ENCODE measurements at places on chromosomes 11 and 22. TPM values are rescaled to one million over a fixed set of nuclear protein-coding genes. Genes with fewer than 3 reads are reported as not detected.
A peak's percentile ranks its signal among the peaks of the same experiment; 100 is the strongest.

The GRAP2 gene
- total RNA-seq, result 3.8 TPM

DNA sequence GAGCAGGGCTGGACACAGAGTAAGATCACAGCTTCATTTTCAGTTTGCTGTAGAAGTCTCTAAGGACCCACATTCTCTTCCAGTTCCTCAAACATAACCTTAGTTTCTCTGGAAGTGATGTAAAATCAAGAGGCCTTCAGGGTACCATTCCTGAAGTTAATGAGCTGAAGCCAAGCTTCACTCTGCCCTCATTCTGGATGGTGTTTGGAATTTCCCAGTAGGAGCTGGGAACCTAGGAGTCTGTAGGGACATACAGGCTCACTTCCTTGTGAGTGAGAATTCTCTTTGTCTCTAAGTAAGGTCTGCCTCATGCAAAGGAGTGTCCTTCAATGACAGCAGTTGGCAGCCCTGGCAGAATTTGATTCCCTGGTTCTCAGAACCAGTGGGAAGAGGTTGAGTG lies 142.4 kb upstream of the NARS2 start:
- DNase-seq, result no peak

DNA sequence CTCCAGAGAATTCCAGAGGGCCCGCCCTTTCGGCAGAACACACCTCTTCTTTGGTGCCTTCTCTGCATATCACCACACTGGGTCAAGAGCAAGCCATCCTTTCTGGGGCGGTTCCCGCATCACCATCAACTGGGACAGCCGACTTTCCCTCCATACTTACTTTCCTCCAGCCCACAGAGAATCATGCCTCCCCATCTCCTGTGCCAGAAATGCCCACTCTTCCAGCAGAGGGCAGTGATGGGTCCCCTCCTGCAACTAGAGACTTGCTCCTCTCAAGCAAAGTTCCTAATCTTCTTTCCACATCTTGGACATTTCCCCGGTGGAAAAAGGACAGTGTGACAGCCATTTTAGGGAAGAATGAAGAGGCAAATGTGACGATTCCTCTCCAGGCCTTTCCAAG lies 157.7 kb downstream of the C11orf91 start:
- peak; percentile 33 for DNase-seq

- DNase-seq, result no peak
Observed at GRCh38 chr11:122317305-122317704, 201.3 kb upstream of the BLID start.

GRCh38 chr11:60944490-60945294 lies 7.3 kb downstream of the SLC15A3 start:
- no peak for DNase-seq

DNA sequence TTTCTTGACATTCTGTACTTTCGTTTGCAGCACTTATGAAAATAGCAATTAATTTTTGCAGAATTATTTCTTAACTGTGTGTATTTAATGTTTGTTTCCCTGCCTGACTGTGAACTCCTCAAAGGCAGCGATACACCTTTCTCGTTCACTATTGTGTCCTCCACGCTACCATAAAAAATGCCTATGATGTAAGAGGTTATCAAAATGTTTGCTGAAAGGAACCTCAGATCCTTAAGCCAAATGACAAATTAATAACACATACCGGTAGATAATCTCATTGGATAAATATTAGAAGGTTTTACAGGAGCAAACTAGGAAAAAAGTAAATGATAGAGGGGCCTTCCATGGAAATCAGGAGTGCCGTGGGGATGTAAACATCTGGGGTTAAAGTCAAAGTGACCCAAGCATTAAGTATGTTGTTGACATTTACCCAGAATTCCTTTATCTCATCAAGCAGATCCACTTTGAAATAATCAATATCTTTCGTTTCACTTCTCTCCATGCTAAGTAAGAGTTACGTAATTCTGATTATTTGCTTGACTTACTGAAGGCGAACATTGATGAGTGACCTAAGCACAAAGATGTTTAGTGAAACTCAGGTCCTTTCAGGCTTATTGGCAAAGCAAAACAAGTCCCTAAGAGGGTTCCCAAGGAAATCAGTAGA lies 2.6 kb upstream of the OOSP3 start:
- DNase-seq, result no peak

- no peak for DNase-seq
Observed at GRCh38 chr11:44604171-44604581, 38.7 kb downstream of the CD82 start.

DNA sequence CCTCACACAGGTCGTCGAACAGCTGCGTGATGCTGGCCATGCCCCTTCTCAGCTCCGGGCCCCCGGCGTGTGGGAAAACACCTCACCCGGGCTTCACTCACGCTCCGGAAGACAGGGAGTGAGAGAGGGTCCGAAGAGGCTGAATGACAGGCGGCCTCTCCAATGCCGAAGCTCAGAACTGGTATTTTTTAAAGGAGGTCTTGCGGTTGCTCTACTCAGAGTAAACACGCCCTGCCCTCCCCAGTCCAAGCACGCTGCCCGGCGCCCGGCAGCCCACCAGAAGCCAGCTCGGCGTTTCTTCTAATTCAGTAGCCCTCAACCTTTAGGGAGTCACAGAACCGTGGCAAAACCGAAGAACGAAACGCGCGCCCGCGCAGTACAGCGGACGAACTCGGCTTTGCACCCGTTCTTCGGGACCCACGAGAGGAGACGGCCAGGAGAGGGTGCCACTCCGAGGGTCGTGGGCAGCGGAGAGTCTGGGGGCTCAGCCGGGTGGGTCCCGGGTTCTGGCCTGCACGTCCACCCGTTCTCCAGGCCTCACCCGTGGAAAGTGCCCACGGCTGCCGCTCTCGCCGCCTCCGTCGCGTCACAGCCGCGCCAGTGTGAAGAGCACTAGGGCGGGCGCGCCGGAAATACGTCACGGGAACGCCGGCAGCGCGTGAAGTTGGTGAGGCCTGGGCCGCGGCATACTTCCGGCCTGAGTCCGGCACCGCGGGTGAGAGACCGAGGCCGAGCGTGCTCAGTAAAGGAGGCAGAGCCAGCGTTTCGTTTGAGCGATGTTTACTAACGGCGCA lies at the start of gene TUBGCP6:
TUBGCP6 (minus strand) TSS at position 604 of the 794 bp plus-strand sequence; CDS start at position 40, 564 bp downstream.
- DNase-seq, result peak; percentile 91

GRCh38 chr11:78830277-78830819 lies 255.7 kb upstream of the NARS2 start:
- DNase-seq, result no peak

- peak; percentile 14 for DNase-seq
Observed at GRCh38 chr11:104772806-104773241, 125.4 kb downstream of the CASP12 start.

The SLC17A6 gene
- total RNA-seq, result not detected

The CERK gene
- total RNA-seq, result 42.0 TPM

DNA sequence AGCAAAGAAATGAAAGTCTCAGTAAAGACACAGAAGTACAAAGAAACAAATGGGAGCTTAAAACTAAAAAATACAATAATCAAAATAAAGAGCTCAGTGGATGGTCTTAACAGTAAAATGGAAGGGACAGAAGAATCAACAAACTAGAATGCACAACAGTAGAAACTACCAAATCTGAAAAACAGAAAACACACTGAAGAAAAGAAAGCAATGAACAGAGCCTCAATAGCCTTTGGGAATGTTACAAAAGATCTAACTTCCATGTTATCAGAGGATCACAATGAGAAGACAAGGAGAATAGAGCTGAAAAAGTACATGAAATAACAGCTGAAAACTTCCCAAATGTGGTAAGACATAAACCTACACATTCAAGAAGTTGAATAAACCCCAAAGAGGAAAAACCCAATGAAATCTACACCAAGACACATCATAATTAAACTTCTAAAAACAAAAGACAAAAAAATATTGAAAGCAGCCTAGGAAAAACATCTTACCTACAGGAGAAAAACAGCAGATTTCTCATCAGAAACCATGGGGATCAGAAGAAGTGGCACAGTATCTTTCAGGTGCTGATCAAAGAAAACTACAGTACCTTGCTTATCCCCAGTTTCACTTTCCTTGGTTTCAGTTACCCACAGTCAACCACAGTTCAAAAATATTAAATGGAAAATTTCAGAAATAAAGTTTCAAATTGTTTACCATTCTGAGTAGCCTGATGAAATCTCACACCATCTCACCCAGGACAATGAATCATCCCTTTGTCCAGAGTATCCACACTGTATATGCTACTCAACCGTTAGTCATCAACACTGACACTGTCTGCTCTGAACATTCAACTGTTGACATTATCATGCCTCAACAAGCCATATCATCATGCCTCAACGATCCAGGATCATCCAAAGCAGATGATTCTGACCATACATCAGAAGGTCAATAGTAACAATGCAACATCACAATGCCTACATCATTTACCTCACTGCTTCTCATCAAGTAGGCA lies 22.2 kb downstream of the RRAS2 start:
- no peak for DNase-seq

The SERGEF gene
- 57.9 TPM for total RNA-seq

DNA sequence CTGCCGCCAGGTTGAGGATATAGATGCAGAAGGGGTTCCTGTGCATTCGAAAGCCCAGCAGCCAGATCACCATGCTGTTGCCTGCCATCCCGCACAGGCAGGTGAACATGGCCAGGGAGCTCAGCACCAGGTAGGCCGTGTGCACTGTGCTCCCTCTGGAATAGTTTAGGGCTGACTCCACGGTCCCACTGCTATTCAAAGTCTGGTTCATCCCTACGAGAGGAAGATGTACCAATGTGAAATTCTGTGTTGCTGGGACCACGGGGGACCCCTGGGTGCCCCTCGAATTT lies at the start of gene MRGPRD:
MRGPRD (minus strand) TSS at position 211 of the 290 bp plus-strand sequence; CDS start at position 211, 0 bp downstream.
- no peak for DNase-seq

The TMEM132A gene
- 30.0 TPM for total RNA-seq

- no peak for DNase-seq
Observed at GRCh38 chr11:3069425-3069824, 12.2 kb upstream of the CARS1 start.

- DNase-seq, result no peak
Observed at GRCh38 chr11:121478226-121478894, 25.6 kb upstream of the SORL1-AS1 start.

- no peak for DNase-seq
Observed at GRCh38 chr11:128026596-128026995, 560.8 kb downstream of the ETS1 start.

DNA sequence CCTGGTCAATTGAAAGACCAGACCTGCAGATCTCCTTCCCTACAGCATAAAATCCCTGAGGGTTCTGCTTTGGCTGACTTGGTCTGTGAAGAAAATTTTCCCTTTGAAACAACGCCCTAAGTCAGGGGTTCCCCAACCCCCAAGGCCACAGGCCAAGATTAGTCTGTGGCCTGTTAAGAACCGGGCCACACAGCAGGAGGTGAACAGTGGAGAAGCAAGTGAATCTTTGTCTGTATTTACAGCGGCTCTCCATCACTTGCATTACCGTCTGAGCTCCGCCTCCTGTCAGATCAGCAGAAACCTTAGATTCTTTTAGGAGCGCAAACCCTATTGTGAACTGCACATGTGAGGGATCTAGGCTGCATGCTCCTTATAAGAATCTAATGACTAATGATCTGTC lies 38.2 kb downstream of the CCDC83 start:
- no peak for DNase-seq

The MS4A6E gene
- not detected for total RNA-seq

DNA sequence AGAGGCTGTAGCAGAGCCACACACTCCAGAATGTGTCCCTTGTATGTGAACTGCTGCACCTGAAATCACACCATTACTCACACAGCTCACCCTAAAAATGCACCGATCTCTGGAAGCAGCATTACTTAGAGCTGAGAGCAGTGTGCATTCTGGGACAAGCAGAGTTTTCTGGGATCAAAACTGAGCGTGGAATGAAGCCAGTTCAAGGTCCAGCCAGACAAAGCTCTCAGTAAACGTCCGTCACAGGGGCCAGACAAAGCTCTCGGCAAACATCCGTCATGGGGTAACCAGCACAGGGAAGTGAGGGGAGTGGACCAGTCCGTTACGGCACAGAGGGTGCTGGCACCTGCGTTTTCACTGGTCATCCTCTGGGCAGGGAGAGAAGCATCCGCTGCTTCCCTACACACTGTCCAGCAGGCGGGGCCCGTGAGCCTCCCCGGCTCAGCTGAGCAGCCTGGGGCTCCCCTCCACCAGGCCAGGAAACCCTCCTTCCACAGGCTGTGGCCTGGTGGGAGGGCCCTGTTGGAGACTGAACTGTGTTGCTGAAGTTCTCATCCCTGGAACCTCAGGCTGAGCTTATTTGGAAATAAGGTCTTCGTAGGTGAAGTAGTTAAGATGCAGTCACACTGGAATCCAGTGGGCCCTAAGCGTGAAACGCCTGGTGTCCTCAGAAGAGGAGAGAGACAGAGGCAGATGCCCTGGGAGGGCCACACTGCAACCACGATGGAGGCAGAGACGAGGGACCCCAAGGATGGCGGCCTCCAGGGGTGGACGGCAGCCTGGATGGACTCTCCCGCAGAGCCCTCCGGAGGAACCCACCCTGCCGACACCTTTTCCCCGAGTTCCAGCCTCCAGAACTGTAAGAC lies 883.9 kb downstream of the BRD1 start:
- no peak for DNase-seq

GRCh38 chr22:49276567-49276966 lies 551.1 kb downstream of the BRD1 start:
- no peak for DNase-seq

- peak; percentile 92 for DNase-seq
Observed at GRCh38 chr22:30287648-30288418, 1.5 kb downstream of the CASTOR1 start.

The SLC22A9 gene
- total RNA-seq, result not detected

GRCh38 chr22:38148245-38148644 lies 33.4 kb downstream of the PLA2G6 start:
- no peak for DNase-seq

- no peak for DNase-seq
Observed at GRCh38 chr22:33524511-33525260, 395.6 kb downstream of the LARGE1 start.

GRCh38 chr11:126054882-126055281 lies 7.8 kb downstream of the CDON start:
- no peak for DNase-seq

GRCh38 chr22:25159028-25159427 lies 40.6 kb upstream of the CRYBB3 start:
- DNase-seq, result no peak

DNA sequence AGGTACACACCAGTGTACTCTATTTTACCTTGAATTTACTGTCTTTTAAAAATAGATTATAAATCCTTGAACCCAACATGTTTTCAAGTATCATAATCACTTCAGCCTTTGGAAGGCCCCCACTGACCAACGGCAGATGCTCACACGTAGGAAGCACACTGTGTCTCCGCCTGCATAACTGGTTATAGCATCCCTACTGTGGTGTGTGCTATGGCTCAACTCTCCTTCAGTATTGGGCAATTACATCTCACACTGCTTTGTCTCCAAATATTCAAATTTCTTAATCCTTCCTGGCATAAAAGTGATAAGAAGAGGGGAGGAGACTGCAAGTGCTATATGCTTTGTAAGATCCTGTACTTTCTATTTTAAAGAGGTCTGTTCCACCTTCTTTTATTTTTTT lies 165.7 kb downstream of the CADM1 start:
- DNase-seq, result no peak

DNA sequence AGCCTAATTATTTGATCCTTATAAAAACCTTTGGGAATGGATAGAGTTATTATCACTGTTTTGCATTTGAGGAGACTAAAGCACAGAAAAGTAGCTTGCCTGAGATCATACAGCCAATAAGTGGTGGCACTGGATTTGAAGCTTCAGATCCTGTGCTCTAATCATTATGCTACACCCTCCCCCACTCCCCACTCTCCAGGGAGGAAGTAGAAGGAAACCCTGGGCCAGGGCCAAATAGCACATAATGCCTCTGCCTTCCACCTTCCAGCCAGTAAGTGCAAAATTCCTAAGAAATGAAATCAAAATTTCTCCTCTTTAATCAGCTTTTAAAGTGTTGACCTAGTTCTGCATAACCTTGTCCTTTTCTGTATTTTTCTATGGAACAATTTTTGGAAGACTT lies 61.6 kb downstream of the SIK2 start:
- peak; percentile 48 for DNase-seq

Measured in tibial nerve (tissue), 4 donors.